ENCODE measurements at places on chromosomes 3 and 15.

DNA sequence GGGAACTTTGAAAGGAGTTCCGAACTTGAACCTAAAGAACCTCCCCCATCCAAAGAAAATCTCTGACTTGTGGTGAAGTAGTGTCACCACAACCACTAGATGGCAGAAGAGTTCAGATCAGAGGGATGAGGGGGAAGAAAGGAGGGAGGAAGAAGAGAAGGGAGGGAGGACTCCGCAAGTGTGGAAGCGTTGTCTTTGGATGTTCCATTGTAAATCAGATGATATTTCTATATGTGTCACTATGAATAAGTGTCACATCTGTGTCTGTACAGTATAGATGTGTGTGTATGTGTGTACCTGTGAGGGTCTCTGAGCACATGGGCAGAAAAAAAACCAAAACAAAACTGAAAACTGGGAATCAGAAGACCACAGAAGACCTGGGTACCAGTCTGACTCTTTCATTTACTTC, 16.9 kb downstream of the SLC24A1 start:
- DNase-seq = no peak

GRCh38 chr3:135310317-135310716, 515.3 kb downstream of the EPHB1 start:
- DNase-seq = no peak

DNA sequence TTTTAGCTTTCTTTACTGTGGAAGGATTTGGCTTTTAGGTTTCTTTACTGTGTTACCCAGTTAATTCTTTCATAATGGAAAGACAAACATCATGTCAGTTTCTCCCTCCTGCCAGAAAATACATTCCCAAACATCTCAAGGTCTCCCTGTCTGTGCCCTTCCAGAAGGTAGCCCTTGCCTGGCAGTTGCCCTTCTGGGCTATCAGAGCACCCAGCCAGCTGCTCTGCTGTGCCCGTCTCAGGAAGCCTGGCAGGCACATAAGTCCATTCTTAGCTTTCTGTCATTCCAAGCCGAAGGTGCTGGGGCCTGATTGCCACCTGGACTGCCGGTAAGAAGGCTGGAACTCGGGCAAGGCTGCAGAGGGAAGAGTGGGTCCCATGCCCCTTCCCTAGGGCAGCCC, 203.4 kb downstream of the SLCO3A1 start:
- DNase-seq = no peak

DNA sequence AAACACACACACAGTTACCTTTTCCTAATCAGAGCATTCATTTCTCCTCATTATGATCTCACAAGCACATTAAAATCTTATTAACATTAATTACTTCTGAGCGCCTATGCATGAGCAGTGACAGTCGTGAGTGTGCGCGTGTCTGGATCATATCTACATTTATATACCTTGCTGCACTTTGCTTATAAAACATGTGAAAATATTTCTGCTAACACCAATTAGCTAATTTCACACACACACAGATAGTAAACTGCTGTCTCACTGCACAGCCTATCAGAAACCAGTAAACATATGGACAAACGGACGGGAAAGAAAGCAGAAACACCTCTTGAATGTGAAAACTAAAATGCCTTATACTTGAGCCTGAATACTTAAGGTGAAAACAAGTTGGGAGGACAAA, 64.8 kb downstream of the ZBTB20 start:
- no peak for DNase-seq

- no peak for DNase-seq
Measured at GRCh38 chr3:32511005-32511404, 8.4 kb upstream of the CMTM6 start.

GRCh38 chr3:24604215-24604614, 109.6 kb upstream of the THRB start:
- no peak for DNase-seq

DNA sequence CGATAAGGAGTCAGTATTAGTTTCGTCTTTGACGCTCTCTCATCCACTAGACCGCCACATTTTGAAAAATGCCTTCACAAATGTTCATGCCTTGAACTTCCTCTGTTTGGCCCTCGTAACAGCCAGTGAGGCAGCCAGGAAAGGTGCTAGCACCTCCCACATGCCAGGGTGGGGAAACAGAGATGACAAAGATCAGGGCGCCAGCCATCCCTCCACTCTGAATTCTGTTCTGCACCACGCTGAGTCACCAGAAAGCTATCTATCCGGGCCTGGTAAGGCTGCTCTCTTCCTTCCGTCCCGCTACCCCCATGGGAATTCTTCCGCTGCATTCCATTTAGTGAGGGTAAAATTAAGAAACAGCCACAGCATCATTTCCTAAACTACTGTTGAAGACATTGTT, 31.3 kb upstream of the BCL2L10 start:
- no peak for DNase-seq

- no peak for DNase-seq
Measured at GRCh38 chr3:43019826-43020225, 40.7 kb downstream of the GASK1A start.

GRCh38 chr3:171825222-171825828, 15.0 kb upstream of the PLD1 start:
- DNase-seq = no peak

DNA sequence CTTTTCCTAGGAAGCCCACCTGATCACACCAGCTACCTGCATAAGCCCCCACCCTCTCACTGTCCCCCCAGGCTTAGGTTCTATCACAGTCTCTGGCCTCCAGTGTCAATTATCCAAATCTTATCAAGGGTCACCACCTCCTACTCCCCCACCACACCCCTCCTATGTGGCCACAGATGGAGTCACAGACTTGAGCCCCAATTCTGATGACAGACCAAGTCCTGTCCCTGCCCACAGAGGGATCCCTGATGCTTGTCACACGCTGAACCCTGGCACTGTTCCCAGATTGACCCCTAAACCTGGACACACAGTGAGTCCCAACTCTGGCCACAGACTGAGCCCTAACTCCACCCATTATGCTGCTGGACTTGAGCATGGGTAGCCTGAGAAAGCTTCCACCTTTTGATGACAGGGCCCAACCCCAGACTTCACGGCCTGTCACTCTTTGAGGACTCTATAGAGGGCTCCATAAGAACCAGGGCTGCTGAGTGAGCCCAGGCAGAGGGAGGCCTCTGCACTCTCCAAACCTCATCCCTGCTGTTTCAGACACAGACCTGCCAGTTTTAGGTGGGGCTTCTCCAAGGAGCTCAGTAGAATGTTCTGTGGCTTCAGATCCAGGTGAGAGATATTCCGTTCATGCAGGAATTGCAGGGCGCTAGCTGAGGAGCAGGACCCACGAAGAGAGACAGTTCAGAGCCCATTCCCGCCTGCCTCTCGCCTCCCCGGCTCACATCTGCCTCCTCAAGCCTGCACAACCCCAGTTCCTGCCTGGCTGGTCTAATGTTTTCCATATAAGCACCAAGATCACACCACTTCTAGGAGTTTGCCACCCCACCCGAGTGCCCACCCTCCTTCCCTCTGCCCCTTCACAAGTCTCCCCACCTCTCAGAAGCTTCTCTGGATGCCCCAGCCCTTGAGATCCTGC, 1.8 kb downstream of the ULK3 start:
- no peak for DNase-seq

- no peak for DNase-seq
Measured at GRCh38 chr3:94185753-94186152, 122.9 kb downstream of the NSUN3 start.

- DNase-seq = no peak
Measured at GRCh38 chr3:135216659-135217058, 421.6 kb downstream of the EPHB1 start.

DNA sequence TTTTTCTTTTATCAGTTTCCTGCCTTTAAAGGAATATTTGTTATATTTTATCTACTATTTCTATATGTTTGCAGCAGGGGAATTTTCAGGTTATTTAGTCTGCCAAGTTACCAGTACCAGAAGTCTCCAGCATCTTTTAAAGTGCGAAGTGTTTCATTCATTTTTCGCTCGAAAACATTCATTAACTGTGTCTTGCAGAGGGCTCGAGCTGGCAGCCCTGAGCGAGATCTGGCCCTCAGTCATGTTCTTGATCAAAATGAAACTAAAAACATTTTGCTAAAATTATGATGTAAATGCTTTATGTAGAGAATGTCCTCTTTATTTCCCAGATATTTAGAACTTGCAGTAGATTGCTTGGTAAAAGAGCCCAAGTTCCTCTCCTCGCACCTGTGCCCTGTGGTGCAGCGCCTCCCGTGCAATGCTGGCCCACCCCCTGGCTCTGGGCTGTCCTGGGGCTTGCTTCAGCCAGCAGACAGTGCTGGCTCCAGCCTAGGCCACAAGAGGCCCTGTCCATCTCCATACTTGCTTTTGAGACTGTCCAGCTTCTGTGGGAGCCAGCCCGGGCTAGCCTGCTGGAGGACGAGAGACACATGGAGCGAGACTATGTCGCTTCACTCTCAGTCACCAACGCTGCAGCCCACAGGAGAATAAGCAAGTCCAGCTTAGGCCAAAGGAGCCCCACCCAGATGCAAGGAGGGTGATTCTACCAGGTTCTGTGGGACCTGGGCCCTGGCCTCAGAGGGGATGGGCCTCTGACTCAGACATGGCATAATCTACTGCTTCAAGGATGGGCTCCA, 71.9 kb upstream of the PRR23E start:
- DNase-seq = no peak

DNA sequence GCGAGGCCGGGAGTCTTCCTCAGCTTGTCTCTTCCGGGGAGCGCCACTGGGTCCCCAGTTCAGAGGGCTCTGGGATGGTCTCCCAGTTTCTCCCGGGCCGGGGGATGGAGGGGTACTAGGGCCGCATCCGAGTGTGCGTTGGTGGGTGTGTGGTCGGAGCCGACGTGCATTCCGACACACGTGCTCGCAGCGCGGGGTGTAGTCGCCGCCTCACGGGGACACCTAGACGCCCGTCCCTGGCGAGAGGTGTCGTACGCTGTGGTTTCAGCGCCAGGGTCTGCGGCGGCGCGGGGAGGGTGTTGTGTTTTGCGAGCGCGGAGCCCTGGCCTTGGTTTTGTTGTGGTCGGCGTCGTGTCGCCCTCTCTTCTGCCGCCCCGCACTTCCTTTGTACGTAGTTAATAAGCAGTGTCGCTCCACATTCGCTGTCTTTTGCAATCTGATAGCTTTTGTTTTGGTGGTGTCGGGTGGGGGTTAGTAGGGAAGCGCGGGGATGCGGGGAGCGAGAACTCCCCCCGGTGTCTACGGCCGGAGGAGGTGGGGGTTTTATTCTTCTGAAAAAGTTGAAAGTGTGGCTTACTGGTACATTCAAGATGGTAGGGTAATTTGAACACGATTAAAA, 2.2 kb downstream of the IGF1R start:
- DNase-seq = peak; percentile 32

- DNase-seq = no peak
Measured at GRCh38 chr3:184801241-184801785, 10.7 kb upstream of the VPS8 start.

- DNase-seq = no peak
Measured at GRCh38 chr15:70494517-70494851, 268.9 kb downstream of the UACA start.

DNA sequence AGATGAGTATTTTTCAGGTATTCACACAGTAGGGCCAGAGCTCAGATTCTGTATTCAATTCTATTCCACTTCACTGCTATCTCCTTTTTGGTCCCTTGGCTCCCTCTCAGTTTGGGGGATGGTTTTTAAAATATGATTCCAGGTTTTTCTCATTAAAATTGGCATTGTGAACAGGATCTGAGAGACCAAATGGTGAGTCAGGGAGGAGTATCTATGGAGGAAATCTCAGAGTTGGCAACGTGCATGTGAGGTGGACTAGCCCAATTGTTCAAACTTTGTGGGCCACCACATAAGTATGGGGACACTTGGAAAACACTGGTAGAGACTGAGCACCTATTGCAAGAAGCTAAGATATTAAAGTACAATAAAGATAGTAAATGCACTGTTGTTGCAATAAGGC, 53.9 kb upstream of the TTC14 start:
- DNase-seq = no peak

DNA sequence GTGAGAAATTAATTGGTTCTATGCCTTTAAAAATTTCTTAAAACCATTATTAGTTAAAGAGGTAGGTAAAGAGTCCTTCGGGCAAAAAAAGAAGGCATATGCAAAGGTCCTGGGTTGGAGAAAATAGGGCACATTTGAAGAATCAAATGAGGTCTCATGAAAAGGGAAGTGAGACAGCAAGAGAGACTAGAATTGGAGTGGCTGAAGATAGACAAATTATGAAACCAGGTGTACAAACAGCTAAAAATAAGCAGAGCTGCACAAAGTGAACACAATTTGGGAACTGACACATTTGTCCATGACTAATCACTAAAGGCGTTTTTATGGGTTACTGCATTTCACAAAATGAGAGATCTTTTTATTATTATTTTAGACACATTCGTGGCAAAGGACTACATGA, 581.2 kb downstream of the PYDC2 start:
- DNase-seq = no peak

GRCh38 chr3:72746430-72747411, 101.5 kb downstream of the SHQ1 start:
- DNase-seq = no peak

DNA sequence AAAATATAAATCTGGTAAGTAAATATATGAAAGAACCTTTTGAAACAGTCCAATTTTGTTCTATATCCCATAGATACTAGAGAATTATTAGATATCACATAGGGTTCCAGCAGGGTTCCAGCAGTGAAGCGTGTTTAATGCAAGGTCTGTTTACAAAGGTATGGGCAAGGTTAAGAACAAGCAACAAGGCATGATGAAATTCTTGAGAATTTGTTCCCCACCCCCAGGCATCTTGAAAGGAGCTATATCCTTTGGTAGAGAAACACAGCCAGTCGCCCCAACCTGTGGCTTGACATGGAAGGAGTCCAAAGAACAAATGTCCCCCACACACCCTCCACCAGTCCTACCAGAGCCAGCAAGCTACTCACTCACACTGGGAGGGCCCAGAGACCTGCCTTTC, 18.6 kb upstream of the FNDC3B start:
- DNase-seq = no peak

- no peak for DNase-seq
Measured at GRCh38 chr3:179446501-179446900, 4.8 kb downstream of the GNB4 start.

- no peak for DNase-seq
Measured at GRCh38 chr3:71104556-71104955, 479.0 kb downstream of the FOXP1 start.

DNA sequence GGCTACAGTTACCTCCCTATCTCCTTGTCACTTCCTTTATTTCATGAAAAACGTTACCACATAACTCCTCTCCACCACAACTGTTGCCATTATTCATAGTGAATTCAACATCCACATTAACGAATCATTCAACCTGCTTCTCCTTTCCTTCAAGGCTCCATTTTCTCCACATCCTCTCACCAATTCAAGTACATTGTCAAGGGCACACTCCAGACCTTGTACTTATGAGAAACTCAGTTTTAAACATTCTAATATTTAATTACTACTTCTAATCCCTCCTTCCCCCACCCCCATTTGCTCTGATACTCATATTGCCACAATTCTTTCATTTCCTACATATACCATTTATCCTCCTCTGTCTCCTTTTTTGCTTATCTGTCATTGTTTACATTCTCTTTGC, 871.2 kb downstream of the TUSC7 start:
- DNase-seq = no peak

DNA sequence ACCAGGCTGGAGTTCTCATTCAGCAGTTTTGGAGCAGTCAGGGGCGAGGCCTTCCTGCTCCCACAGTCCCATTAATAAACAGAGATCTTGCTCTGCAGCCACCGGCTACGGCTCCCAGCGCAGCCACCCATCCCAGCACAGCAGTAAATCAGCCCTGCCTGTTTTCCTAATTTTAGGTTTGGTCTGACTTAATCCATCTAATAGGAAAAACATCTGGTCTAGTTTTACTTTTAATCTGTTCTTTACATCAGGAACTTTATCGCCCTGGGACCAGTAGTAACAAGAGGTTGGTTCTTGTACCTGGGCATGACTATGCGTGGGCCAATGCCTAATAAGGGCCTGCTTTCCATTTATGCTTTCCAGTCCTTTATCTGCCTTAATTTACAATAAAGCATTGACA, 264.0 kb upstream of the DPH6 start:
- no peak for DNase-seq

All from dorsolateral prefrontal cortex (tissue), 122 donors.